A549 (cell line): ENCODE measurements at places on chromosomes 4 and X. TPM values are rescaled to one million over a fixed set of nuclear protein-coding genes. Genes with fewer than 3 reads are reported as not detected.
A peak's percentile ranks its signal among the peaks of the same experiment; 100 is the strongest.

DNA sequence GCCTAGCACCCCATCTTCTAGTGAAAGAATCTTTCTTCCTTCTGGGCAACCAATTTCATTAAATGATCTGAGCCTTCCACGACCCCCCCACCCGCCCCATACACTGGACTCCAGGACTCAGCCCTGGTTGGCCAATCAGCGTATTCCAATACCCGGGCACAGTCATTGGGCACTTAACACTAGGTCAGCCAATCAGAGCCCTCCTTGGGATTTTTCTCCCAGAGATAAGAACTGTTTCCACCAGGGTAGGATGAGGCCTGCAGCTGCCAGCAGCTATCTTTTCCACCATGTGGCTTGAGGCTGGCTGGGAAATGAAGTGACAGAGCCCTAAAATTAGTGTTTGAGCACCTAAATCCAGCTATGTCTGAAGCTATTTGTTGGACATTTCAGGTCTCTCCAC, 418.8 kb downstream of the BCOR start:
- no peak for DNase-seq

GRCh38 chr4:17619416-17620105, 5.1 kb downstream of the MED28 start:
- DNase-seq: no peak

DNA sequence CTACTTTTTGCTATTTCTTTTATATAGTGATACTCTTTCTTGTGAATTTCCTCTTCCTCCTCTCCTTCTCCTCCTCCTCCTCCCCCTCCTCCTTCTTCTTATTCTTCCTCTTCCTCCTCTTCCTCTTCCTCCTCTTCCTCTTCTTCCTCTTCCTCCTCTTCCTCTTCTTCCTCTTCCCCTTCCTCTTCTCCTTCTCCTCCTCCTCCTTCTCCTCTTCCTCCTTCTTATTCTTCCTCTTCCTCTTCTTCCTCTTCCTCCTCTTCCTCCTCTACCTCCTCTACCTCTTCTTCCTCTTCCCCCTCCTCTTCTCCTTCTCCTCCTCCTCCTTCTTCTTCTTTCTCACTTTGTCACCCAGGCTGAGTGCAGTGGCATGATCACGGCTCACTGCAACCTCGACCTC, 36.3 kb upstream of the RBMX start:
- no peak for DNase-seq

PPP1R2C gene
- polyA plus RNA-seq: not detected in 3 replicates

DNA sequence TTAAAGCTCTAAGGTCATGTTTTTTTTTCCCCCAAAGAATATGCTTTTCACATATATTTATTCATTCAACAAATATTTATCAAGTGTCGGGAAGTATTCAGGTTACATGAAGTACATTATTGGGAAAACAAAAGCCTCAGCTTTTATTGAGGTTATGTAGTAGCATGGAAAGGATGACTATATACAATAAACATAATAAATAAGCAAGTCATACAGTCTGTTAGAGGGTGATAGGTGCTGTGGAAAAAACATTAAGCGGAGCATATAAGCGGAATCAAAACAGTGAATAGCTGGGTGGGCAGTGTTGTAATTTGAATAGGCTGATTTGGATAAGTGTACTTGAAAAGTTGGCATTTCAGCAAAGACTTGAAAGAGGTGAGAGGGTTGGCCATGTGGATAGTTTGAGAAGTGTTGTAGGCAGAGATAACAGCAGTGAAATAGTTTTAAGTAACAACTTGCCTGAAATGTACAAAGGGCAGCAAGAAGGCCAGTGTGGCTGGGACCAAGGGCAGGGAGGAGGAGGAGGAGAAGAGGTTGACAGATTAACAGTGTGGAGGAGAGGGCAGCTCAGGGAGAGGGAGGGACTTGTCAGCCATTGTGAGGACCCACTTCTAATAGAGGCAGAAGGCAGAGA, 558.7 kb downstream of the SPRY1 start:
- no peak for DNase-seq

GRCh38 chr4:11769434-11769833, 340.7 kb upstream of the HS3ST1 start:
- DNase-seq: no peak

CXCL8 gene
- polyA plus RNA-seq: 4.0 to 5.6 TPM (median 4.4 TPM) in 3 replicates

BRS3 gene
- polyA plus RNA-seq: not detected in 3 replicates

DNA sequence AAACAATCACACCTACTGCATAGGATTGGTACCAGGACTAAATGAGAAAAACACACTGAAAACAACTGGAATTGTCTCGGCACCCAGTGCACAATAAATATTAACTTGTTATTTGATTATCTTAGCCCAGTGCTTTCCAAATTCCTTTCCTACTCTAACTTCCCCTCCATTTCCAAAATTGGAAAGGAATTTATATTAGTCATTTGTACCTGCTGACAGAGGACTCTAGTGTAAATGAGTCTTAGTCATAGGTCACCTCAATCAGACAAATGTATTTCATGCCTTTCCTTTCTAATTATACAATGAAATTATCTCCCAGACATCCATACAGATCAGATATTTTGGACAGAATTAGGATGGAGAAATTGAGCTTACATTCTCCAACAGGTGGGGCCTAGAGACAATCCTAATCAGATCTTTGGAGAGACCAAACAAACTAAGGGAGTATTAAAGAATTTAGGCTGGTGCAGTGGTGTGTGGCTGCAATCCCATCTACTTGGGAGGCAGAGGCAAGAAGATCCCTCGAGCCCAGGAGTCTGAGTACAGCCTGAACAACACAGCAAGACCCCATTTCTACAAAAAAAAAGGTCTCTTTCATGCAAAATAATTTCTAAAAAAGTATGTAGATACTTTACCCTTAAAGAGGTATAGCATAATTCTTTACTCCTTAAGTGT, 10.1 kb downstream of the SH3D19 start:
- DNase-seq: no peak

- peak; percentile 2 for DNase-seq
Observed at GRCh38 chrX:25131055-25131454, 115.3 kb upstream of the ARX start.

- no peak for DNase-seq
Observed at GRCh38 chrX:63656871-63657580, 128.0 kb downstream of the ARHGEF9 start.

DNA sequence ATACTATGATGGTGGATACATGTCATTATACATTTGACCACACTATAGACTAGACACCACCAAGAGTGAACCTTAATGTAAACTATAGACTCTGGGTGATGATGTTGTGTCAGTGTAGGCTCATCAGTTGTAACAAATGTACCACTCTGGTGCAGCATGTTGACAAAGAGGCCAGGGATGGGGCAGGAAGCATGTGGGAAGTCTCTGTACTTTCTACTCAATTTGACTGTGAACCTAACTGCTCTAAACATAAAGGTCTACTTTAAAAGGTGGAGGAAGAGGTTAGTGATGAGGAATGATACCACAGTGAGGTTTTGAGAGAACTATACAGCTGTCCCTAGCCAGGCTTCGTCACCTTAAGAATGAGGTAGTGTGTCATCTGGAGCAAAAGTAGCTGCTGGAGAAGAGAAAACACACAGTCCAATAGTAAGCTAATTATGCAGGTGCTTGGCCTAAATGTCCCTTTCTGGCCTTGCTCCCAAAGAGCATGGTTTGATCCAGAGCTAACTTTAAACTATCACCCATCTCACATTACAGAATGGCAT, 38.4 kb downstream of the GRSF1 start:
- DNase-seq: no peak
